ENCODE measurements at places on chromosomes 7 and 10.

GRCh38 chr7:74262639-74263398, 8.6 kb upstream of the RFC2 start:
- no peak for DNase-seq

DNA sequence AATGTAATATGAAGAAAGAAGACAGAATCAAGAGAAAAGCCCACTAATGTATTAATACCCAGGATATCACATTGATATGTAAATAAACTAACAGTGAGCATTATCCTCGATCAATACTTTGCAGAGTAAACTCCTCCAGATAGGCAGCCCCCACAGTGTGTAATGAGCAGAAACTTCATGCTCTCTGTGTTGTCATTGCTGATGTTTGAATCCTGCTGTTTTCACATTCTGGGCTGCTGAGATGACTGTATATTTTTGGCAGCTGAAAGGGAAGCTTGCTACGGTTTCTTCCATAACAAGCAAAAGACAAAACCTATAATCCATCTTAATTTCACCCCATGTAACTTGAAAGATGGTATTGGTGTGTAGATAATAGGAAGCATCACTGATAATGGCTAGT, 15.3 kb upstream of the THSD7A start:
- DNase-seq = no peak

- no peak for DNase-seq
Observed at GRCh38 chr10:106996510-106996909, 168.0 kb downstream of the SORCS1 start.

DNA sequence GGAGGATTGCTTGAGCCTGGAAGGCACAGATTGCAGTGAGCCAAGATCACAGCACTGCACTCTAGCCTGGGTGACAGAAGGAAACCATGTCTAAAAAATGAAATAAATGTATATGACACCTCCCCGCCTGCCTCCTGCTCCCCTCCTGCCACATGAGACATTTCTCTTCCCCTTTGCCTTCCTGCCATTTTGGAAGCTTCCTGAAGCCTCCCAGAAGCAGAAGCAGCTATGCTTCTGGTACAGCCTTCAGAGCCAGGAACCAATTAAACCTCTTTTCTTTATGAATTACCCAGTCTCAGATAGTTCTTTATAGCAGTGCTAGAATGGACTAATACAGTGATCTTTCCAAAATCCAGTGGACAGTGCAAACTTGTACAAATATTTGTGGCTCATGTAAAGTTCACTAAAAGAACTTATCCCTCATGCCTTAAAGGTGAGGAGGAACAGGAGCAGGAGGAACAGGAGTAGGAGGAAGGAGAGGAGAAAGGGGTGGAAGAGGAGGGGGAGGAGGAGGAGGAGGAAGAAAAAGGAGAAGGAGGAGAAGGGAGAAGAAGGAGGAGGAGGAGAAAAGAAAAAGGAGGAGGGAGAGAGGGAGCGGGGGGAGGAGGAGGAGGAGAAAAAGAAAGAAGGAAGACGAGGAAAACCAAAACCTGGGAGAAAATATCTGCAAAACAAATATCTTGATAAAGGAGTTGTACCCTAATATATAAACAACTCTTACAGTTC, 2.8 kb upstream of the ABI1 start:
- DNase-seq = no peak

GRCh38 chr10:10870523-10871241, 147.0 kb upstream of the CELF2 start:
- DNase-seq = no peak

- no peak for DNase-seq
Observed at GRCh38 chr7:105584165-105584564, 2.9 kb upstream of the EFCAB10 start.

DNA sequence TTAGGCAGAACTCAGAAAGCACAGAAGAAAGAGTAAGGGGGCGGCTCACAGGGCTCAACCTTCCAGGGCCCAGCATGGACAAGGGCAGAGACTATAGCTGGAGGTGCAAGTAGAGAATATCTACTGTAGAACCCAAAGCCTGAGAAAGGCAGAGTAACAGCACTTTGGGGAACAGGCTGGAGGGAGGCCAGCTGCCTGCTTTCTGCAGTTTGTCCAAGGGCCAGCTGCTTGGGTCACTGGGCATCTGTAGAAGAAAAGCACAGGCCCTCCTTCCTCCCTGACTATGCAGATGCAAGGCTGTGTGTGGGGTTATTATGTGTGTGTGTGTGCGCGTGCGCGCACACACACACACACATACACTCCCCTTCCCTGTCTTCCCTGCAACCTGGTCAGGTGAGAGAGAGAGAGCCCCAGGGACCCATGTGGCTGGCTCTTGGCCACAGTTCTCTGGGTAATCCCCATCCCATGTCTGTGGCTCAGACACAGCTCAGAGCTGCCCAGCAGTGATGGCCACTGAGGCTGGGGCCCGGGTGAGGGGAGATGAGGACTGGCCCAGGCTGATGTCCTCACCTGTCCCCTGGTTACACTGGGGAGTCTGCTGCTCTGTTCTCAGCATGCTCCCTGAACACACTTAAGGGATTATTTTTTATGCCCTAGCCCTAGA, 9.0 kb downstream of the ADRA2A start:
- DNase-seq = no peak
